ENCODE measurements at places on chromosomes 4 and X.

- no peak for DNase-seq
These were observed 63.8 kb upstream of the HPRT1 start for GRCh38 chrX:134396174-134396573.

DNA sequence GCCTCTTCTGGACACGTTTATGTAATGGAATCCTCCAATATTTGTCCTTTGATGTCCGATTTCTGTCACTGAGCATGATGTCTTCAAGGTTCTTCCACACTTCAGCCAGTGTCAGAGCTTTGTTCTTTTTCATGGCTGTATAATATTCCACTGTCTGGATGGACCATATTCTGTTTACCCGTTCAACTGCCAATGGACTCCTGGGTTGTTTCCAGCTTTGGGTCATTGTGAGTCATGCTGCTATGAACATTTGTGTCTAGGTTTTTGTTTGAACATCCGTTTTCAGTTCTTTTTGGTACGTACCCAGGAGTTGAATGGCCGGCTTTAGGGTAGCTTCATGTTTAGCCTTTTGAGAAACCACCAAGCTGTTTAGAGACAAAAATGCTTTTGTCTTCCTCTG lies 93.2 kb downstream of the SHOX start:
- DNase-seq, result no peak

GRCh38 chr4:100367451-100367850 lies 150.4 kb downstream of the EMCN start:
- no peak for DNase-seq

DNA sequence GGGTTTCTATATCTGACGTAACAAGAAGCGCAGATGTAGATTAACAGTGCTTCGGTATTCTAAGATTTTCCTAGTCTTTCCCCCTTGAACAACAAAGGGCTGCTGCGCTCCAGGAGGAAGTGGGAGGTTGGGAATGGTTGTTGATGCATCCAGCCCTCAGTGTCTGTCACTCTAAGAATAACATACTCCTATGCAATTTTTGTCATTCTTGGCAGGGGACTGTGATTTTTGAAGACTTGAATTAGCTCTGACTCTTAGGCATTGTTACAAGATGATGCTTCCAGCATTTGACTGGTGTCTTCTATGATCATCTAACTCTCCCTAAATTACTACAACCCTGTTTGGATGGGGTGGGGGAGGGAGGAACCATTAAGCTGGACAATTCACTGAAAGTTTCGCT lies 394.2 kb downstream of the ARHGAP24 start:
- no peak for DNase-seq

DNA sequence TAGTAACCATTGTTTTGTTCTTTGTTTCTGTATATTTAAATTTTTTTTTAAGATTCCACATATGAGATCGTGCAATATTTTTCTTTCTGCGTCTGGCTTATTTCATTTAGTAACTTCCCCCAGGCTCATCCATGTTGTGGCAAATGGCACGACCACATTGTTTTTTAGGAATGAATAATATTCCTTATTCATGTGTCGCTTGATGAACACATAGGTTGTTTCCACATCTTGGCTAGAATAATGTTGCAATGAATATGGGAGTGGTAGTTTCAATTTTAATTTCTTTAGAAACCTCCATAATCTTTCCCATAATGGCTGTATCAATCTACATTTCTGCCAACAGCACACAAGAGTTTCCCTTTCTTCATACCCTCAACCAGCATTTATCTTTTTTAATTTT lies 166.8 kb upstream of the NR3C2 start:
- no peak for DNase-seq

GRCh38 chrX:16250296-16250695 lies 83.0 kb downstream of the MAGEB17 start:
- DNase-seq, result no peak

GRCh38 chr4:57736781-57737180 lies 626.6 kb upstream of the IGFBP7 start:
- no peak for DNase-seq

DNA sequence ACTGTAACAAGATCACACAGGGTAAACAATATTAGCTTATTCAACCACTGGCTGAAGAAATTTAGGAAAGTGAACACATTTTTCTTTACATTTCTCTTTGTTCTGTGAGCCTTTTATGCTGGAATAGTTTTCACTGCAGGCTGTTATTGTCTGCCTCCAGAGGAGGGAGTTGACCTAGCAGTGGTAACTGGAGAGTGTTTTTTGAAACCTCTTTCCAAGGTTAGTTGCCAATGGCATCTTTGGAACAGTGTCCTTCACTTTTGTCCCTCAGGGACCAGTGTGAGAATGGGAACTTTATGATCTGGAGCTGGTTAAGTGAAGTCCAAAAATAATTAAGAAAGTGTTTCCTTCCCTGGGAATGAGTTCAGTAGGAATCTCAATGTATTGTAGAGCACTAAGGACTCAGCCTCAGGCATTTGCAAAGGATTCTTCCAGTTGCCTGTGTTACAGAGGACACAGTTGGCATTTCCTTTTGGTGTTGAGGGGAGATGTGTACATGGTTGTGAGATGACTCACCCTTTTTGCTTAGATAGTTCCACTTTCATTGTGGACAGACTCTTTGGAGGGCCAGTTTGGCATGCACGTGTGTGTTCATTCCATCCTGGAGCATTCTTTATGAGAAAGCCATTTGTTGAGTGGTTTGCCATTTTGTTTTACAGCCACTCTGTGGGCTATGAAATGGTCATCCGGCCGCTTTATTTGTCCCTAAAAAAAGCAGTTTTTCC lies 61.3 kb downstream of the AR start:
- DNase-seq, result no peak

DNA sequence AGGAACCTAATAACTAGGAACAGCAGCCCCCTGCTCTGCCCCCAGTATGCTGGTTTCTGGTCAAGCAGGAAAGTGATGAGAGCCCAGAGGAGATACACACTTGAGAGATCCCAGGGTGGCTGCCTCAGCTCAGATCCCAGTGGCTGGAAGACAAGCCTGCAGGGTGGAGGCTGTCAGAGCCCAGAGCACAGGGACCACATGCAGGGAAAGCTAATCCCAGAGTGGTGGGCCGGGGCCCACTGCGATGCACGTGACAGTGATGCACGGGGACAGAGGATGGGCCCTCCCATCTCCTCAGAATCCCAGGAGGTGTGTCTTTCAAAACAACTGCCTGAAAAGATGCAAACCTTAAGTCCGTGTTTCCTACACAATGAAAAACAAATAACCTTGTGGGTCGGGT lies 29.1 kb upstream of the CRMP1 start:
- no peak for DNase-seq

DNA sequence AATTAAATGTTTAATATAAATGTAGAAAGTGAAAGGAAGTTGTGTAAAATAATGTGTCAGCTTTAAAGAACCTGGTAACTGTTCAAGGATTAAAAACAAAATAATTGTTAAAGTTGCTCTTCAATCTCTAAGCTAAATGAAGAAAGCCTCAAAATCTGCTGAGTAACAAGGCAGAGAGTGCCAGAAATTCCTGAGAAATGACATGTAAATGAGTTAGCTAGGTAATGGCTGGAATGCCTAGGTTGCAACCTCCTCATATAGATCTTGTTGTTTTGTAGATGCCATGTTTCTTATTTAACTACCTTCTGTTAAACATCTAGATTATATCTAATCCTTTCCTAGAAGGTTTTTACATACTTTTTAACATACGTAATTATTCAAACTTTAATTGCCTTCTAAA lies 763.6 kb upstream of the AGA start:
- DNase-seq, result no peak

- no peak for DNase-seq
These were observed 251.8 kb upstream of the NDST4 start for GRCh38 chr4:115365185-115365584.

DNA sequence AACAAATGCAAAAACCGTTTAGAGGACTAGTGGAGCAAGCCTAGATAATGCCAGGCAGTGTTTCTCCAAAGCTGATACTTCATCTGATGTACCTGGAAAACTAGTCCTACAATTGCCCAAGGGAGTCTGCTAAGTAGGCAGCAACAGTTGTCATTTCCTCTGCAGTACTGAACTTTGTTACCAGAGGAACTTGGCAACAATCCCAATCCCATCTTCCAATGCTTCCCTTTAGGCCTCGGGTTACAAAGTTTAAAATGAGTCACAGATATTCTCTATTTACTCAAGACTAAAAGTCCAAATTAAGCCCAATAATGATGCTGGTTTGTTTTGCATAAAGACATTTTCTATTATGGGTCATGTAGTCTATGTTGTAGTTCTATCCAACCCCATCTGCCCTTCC lies 120.0 kb upstream of the GLRA2 start:
- no peak for DNase-seq

- peak; percentile 8 for DNase-seq
These were observed 755 bp downstream of the KLHL8 start for GRCh38 chr4:87219632-87220093.

DNA sequence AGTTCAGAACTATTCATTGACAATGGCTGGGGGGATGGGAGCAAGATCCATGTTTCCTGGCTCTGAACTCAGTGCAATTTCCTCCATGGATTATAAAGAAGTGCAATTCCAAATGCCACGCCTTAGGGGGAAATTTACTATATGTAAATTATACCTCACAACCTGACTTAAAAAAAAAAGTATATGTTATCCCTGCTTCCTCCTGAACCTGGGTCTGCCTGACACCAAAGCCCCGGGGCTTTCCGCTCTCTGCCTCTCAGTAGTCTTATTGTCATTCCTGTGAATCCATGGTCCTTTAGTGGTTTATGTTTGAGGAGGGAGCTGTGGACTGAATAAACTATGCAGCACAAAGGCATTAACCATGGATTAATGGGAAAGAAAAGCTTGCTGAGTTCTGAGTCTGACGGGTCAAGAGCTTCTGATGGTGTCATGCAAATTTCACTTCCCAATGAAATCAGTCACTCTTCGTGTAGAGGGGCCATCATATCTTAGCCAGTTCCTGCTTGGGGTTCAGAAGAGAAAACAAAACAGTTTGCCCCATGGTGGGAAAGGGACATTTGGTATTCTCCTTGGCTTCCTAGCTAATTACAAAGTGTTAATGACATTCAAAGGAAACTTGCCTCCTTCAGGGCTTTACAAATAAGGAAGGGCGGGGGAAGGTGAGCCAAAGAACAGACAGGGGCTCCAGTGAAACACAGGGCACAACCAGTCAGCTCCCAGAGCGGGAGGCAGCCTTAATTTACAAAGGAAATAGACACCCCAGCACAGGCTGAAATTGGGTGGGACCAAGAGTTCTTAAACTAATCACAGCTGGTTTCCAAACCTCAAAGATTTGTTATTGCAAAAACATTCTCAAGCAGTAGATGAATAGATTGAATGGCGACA lies 14.3 kb downstream of the FAM9C start:
- DNase-seq, result no peak

DNA sequence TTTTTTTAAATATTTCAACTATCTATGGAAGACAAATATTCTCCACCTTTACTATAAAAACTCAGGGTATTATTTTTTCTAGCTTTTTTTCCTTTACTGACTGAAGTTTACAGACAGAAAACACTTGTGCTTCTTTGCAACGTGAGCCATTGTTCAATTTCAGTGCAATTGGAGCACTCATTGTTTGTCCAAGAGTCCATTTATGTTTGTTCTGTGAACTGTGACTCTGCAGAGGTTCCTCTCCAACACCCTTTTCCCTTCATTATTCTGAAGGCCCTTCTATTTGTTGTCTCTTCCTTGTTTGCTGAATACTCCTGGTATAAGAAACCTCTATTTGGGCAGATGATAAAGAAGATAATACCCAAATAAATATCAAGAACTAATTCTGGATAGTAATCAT lies 37.4 kb downstream of the DAPP1 start:
- DNase-seq, result no peak

DNA sequence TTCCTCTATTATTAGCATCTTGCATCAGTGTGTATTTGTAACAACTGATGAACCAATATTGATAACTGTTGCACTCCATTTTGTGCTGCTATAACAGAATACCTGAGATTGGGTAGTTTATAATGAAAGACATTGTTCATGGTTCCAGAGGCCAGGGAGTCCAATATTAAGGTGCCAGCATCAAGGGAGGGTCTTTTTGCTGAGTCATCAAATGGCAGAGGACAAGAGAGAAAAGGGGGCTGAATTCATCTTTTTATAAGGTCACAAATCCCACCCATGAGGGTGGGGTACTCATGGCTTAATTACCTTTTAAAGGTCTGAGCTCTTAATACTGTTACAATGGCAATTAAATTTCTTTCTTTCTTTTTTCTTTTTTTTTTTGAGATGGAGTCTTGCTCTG lies 7.2 kb downstream of the MYOZ2 start:
- no peak for DNase-seq

DNA sequence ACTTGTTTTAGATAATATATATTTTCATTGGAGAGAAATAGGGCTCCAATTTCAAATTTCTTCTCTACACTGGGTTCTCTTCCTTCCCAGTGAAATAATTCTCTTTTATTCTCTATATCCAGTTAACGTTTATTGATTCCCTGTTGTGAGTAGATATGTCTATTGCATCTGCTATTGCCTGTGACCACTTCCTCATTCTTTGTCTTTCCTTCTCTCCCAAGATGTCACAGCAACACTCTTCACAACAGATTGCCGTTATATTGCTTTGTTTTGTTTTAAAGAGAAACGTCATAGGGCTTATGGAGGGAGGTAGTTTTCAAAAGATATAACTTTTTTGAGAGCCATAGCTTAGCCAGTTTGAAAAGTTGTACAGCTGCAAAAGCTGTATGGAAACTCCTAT lies 343.8 kb downstream of the ARHGAP24 start:
- no peak for DNase-seq

- DNase-seq, result no peak
These were observed 88.1 kb downstream of the ARHGAP6 start for GRCh38 chrX:11577603-11578002.

- no peak for DNase-seq
These were observed 53.2 kb downstream of the PPM1K start for GRCh38 chr4:88230969-88231771.

DNA sequence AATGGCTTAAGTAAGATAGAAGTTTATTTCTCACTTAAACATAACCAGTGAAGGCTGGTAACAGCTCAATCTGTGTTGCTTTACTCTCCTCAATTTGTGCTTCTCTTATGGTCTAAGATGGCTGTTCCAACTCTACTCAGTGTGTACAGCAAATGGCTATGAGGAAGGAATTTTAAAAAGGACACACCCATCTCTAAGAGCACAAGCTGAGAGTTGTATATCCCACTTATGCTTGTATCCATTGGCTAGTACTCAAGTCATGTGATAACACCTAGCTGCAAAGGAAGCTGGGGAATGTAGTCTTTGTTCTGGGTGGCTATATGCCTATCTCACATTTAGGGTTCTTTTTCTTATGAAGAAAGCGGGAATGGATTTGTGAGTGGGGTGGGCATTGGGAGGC lies 63.3 kb downstream of the GPAT3 start:
- DNase-seq, result no peak

- DNase-seq, result no peak
These were observed 31.4 kb upstream of the RBPJ start for GRCh38 chr4:26289401-26289800.

- DNase-seq, result no peak
These were observed 43.9 kb upstream of the NEIL3 start for GRCh38 chr4:177265729-177266128.
